ENCODE measurements at places on chromosomes 6 and 20. TPM values are rescaled to one million over a fixed set of nuclear protein-coding genes. Genes with fewer than 3 reads are reported as not detected.
A peak's percentile ranks its signal among the peaks of the same experiment; 100 is the strongest.

DNA sequence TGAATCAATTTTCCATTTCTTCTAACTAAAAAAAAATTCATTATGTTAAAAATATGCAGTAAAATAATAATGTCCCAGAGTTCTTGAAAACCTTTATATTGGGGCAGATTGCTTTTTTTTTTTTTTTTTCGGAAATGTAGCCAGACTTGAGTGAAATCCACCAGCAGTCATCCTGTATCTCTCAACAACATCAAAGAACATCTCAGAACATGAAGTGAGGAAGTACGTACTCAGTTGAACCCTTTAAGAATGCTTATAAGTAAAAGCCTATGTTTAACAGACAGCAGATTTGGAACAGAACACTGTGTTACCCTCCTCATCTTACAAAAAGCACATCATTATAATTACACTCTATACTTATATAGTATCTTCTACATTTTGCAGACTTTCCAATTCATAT, 51.0 kb upstream of the SUPT3H start:
- peak overlapping the region; percentile 84 for H3K27ac ChIP-seq
- DNase-seq = no peak
- peak overlapping the region; percentile 62 for H3K4me3 ChIP-seq
- no peaks in the 10 kb centered on the region for H3K27me3 ChIP-seq

DNA sequence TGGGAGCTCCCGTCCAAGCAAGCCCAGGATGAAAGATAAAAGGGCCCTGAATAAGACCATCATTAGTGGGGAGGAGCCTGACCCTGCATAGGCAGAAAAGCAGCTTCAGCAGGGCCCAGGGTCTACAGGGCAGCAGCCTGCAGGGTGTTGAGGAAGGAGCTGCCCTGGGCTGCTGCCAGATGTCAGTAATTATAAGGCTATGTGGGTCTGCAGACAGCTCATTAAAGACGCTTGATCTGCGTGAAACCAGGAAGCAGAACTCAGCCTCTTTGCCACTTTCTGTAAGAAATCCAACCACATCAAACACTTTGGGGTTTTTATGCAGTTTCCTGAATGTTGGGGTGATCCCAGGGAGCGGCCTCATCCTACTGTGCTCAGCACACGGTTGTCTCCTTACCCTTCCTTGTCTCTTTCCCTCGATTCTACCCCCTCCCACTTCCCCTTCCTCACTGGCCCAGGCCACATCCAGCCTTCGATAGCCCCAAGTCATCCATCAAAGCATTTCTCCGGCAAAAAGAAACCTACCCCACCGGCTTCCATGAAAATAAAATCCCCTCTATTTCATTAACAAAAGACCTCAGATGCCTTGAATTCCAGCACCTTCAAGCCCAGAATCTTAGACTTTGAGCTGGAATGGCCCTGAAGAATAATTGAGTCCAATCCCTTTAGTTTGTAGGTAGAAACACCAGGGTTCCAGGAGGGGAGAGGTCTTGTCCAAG, 1.0 kb upstream of the TGM6 start:
- H3K27me3 ChIP-seq = peaks cover 6% of the 10 kb centered on the region
- no peaks in the 10 kb centered on the region for H3K36me3 ChIP-seq
- H3K4me3 ChIP-seq = no peak overlapping the region
- peak; percentile 20 for DNase-seq
- peaks cover 16% of the 10 kb centered on the region for H3K4me1 ChIP-seq

- H3K4me1 ChIP-seq = no peaks in the 10 kb centered on the region
- no peak for DNase-seq
Measured at GRCh38 chr6:154617175-154617574, 106.7 kb upstream of the CNKSR3 start.

- H3K4me3 ChIP-seq = no peak overlapping the region
- H3K27ac ChIP-seq = no peak overlapping the region
- peaks cover 48% of the 10 kb centered on the region for H3K4me1 ChIP-seq
- no peak for DNase-seq
Measured at GRCh38 chr20:46973766-46974165, 79.1 kb downstream of the EYA2 start.

The SLC13A3 gene
- not detected for total RNA-seq
